ENCODE measurements at places on chromosomes 7 and 10.

- DNase-seq, result no peak
These were observed 178.6 kb downstream of the EMX2 start for GRCh38 chr10:117720931-117721835.

GRCh38 chr7:101743241-101743994 lies 74.0 kb upstream of the CUX1 start:
- DNase-seq, result no peak

GRCh38 chr7:143367972-143368371 lies 5.5 kb upstream of the FAM131B start:
- DNase-seq, result no peak

GRCh38 chr7:106778656-106779250 lies 86.3 kb upstream of the PIK3CG start:
- DNase-seq, result no peak

GRCh38 chr10:98481404-98481945 lies 34.7 kb upstream of the HPS1 start:
- no peak for DNase-seq

DNA sequence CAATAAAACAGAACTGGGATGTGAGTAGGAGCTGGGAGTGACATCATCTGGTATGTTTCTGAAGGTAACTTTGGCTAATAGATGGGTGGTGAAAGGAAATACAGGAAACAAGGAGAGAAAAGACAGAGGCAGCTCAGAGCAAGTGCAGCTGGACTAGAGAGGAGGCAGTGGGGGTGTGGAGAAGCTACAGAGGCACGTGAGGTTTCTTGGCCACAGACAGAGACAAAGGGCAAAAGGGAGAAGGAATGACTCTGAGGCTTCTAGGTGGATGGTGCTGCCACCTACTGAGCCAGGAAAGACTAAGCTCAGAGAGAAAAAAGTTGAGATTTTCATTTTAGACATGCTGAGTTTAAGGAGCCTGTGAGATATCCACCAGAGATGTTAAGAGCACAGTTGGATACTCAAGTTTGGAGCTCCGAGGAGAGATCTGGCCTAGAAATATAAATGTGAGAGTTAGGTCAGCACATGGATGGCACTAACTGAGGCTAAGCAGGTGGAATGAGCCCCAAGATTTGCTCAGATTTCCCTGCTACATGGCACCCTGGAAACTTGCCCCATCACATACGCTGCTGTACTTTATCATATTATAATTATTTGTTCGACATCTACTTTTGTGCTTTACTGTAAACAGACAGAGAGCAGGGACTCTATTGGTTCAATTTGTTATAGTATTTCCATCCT lies 293.0 kb upstream of the IMMP2L start:
- DNase-seq, result no peak

GRCh38 chr7:33421429-33421828 lies 292.1 kb downstream of the BBS9 start:
- no peak for DNase-seq

DNA sequence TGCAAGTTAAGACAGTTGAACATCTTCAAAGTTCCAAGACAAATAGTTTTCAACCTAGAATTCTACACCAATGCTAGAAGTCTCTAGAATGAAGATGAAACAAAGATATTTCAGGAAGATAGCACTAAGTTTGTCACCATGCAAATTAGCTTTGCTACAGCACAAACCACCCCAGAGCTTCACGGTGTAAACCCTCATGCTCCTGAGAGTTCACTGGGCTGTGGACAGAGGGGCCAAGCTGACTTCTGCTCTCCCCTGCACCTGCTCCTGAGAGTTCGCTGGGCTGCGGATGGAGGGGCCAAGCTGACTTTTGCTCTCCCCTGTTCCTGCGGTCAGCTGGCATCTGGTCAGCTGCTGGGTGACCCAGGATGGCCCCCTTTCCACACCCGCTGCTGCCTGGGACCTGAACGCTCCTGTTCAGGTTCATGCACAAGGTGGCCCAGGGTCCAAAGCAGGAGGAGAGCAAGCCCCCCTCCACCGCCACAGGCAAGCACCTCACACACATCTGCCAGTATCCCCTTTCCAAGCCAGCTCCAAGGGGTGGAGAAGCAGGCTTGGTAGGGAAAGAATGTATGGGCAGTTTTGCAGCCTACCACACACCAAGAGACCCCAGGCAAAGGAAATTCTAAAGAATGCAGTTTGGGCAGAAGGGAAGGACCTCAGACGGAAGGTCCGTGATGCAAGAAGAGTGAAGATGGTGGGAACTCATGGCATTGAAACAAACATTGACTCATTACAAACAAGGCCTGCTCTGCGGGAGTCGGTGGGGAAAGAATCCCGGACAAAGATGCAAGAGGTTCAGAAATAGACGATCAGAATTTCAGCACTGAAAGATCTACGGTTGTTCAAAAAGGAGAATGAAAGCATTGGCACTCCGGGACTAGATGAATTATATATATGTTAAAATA lies 137.8 kb upstream of the PPP2R2D start:
- DNase-seq, result no peak

- DNase-seq, result no peak
These were observed 167.0 kb downstream of the CTTNBP2 start for GRCh38 chr7:117706210-117706609.

DNA sequence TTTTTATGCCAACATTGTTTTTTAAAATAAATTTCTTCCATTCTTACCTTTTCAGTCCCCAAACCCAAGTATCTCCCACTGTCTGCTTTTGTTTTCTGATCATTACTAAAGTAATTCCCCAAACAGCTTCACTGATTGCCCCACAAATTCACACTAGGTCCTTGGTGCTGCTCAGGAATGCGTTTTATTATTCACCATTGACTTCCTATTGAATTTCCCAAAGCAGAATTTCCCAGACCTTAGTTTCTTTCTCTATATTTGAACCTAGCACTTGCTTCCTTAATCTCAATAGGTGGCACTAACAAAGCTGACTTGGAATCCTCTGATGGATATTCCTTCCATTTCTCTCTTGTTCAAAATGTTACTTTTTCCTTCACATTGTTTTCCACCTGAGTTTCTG lies 52.2 kb downstream of the FZD1 start:
- no peak for DNase-seq

GRCh38 chr10:91590904-91591796 lies 41.7 kb downstream of the PPP1R3C start:
- peak; percentile 82 for DNase-seq

- no peak for DNase-seq
These were observed 6.5 kb downstream of the ARPC1B start for GRCh38 chr7:99380823-99381663.

- DNase-seq, result no peak
These were observed 165.5 kb upstream of the SMIM30 start for GRCh38 chr7:113283861-113284260.

- DNase-seq, result no peak
These were observed 391.2 kb downstream of the ANKRD7 start for GRCh38 chr7:118615681-118616080.

All from gastrocnemius medialis (tissue), 4 donors.